ENCODE measurements at places on chromosomes 7 and 10.

DNA sequence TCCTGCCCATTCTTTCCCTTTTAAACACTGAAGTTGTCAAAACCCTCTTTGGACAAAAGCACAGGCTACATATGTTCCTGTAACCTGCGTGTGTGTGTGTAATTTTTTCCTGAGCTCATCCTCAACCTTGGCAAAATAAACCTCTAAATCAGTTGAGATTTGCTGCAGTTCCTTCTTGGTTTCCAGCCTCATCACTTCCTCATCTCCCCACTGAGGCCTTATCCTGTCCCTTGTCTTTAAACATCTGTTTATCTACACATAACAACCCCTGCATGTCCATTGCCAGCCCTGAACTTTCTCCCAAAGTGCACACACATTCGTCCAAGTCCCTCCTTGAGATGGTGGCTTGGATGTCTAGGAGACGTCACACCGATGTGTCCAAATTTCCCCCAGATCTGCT lies 35.5 kb downstream of the LYZL2 start:
- no peak for DNase-seq

DNA sequence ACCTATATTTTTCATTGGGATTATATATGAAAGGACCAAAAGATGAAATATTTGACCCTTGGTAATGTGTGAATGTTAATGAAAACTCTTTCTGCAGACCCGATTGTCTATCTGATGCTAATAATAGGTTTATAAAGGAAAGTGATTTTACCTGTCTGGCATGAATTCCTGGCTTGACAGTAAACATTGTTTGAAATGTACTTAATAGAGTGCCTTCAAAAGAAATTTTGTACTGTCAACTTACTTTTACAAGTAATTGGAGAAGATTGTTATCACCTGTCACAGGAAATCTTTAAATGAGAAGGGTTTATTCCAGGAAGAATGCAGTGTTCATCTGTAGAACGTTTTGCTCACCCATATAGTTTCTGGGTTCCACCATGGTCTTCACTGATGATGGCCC lies 588.2 kb downstream of the INHBA start:
- no peak for DNase-seq

DNA sequence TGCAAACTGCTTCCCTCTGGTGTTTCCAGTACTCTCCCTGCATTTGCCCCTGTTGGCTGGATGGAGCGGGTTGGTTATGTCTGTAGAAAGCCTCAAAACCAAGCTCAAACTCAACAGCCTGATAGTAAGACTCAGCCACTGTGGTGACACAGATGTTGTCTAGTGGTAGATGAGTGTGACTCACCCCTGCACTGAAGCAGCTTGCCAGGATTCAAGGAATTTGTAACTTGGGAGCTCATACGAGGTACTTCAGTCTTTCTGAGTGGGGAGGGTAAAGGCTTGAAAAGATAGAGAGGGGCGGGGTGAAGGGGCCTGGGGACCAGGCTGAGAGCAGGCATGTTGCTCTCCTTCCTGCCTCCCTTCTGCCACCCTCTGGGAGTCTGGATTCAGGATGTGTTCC lies 22.9 kb upstream of the AQP1 start:
- DNase-seq: no peak

DNA sequence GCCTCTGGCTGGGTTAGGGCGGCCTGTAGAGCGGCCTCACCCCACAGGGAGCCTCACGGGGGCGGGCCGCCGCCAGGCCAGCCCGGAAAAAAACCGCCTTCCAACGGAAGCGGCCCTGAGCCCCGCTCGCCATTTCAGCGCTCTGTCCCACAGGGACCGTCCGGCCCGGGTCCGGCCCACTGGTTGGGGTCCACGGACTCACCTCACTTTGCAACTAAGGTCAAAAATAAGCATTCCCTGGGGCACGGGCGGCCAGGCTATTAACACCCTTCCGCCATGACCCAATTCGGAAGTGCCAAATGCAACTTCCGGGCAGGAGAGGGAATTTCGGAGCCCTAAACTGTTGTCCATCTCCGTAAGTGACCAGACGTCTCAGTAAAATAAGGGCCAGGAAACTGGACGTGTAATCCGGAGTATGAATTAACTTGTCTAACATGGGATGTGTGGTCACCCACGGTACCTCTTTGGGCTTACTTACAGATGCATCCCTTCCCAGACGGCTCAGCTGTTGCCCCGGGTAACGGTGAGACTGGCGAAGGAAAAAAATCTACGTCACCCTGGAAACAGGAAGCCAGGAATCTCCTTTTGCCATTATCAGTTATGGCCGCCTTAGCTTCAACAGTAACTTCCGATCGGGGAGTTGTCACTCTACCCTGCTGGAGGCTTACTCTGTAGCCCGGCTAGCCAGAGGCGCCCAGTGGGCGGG lies at the start of gene BBIP1:
BBIP1 (minus strand) TSS at position 538 of the 706 bp plus-strand sequence. CDS start 1,023 bp downstream, outside the sequence.
- no peak for DNase-seq

GRCh38 chr7:41956705-41957104 lies 253.8 kb upstream of the INHBA start:
- DNase-seq: no peak
